ENCODE measurements at places on chromosomes 1 and 21.

DNA sequence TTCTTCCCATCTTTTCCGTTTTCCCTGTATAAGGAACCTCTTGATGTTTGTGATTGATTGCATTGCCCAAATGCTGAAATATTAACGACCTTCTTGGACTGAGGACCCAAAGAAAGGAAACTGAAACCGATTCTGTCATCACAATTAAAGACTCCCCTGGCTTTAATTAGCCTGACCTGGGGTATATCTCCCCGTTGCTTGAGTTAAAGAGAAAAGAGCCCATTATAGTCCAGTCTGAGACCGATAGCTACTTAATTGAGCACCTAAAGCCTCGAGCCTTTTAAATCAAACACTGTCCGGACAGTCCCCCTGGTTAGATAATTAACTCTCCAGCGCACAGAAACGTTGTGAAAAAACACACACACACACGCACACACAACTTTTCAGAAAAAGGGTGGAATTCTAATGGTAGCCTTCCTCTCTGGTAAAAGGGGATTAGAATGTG is 8.0 kb downstream of the LMO4 start:
- DNase-seq: no peak

- no peak for DNase-seq
Measured at GRCh38 chr1:248804771-248805681, 20.7 kb downstream of the SH3BP5L start.

- DNase-seq: no peak
Measured at GRCh38 chr1:172960019-172960418, 90.7 kb downstream of the TNFSF18 start.

DNA sequence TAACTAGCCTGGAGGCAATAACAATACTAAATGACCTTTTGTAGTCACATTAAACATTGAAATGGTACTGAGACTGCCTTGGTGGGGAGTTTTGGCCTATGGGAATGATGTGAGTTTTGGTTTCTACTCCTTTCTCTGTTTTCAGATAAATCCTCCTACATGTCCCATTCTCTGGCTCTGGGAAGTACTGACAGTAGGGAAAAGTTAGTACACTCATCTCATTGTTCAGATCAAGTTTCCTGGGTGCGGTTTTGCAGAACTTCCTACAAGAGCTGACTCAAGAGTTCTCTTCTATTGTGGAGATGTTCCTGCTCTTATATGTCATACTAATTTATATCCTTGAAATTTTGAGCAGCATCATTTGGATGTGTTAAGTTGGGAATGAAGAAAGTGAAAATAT is 74.2 kb upstream of the MACF1 start:
- no peak for DNase-seq

- no peak for DNase-seq
Measured at GRCh38 chr21:15408089-15408488, 321.7 kb upstream of the USP25 start.

- no peak for DNase-seq
Measured at GRCh38 chr1:15755646-15756040, 3.0 kb upstream of the FBLIM1 start.

- no peak for DNase-seq
Measured at GRCh38 chr1:179001451-179001850, 24.2 kb upstream of the FAM20B start.

DNA sequence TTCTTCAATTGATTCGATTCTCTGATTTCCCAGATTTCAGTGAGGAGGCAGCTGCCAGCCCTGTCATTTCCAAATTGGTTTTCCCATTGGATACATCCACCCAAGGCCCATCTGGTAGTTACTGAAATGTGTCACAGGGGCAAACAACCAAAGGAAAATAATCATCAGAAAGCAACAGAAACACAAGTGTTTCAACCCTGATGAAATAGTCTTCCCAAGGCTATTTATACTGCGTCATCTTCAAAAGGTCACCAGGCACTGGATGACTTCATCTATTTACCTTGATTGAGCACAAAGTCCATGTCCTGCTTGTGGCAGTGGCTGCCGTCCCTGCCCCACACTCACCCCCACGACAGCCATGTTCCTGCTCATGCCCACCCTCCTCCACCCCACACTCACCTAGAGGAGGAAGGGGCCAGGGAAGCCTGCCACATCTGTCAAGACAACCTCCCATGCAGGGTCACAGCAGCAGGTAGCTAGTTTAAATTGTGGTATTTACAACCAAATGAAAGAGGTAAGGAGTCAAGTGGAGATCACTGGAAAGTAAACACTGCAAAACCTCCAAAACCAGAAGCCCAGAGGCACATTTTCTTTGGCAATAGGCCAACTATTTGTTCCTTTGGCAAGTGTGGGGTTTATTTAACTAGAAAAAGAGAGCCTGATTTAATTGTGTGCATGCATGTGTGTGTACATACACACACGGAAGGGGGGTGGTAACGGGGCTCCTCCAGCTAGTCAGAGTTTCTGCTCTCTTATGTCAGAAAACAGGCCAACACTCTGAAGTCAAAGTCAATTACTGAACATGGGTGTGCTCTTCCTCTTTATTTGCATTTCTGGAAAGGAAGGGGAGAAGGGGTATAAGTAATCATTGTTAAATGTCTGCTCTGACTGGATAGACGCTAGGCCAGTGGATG is 49.5 kb upstream of the RAB4A start:
- no peak for DNase-seq

GRCh38 chr21:43702785-43703034 is 16.2 kb upstream of the PDXK start:
- no peak for DNase-seq

DNA sequence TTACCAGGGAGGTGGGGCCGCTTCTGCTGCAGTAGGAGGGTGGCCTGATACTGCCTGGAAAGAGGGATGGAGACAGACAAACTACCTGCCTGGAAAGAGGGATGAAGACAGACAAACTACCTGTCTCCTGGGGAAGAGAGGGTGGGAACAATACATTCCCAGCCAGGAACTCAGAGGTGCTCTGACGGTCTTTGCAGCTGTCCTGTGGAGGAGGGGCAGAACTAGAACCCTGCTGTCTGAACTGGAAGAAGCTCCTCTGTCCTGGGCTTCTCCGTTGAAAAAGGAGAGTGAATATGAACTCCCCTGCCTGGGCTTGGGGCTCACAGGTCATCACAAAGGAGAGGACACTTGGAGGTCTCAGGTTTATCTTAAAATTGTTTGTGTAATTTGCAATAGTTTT is 40.3 kb upstream of the ETV3 start:
- DNase-seq: no peak

- DNase-seq: no peak
Measured at GRCh38 chr1:233255145-233255544, 40.4 kb downstream of the PCNX2 start.

DNA sequence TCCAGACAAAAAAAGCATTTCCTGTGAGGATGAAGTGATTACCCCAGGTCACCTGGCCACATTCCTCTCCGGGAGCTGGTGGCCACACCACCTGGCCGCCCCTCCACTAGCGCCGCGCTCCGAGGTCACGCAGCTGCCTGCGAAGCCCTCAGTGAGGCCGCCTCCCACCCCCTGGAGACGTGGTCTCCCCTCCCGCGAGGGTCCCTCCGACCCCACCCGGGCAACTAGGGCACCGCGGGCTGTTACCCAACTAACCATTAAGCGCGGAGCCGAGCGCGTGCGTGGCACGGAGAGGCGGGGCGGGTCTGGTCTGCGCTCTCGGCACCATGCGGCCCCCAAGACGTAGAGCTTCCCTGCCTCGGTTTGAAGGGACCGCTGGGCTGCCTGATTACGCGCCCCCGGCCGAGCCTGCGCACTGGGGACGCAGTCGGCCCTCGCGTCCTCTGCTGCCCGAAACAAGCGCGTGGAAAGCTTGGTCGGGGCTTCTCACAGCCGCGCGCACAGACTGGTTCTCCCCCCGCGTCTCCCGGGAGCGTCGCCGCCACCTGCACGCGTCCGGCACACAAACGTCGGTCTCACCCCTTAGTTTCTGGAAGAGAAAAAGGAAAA is 106.5 kb downstream of the SLC16A1 start:
- DNase-seq: no peak

All from activated CD8-positive, alpha-beta memory T cell treated with anti-CD3 and anti-CD28 coated beads, Interleukin-2, amount 50 U/mL, for 4 hours (primary cell).